ENCODE measurements at places on chromosomes 13 and 19.

GRCh38 chr13:73958657-73959397 is 175.4 kb downstream of the KLF12 start:
- no peak for DNase-seq

DNA sequence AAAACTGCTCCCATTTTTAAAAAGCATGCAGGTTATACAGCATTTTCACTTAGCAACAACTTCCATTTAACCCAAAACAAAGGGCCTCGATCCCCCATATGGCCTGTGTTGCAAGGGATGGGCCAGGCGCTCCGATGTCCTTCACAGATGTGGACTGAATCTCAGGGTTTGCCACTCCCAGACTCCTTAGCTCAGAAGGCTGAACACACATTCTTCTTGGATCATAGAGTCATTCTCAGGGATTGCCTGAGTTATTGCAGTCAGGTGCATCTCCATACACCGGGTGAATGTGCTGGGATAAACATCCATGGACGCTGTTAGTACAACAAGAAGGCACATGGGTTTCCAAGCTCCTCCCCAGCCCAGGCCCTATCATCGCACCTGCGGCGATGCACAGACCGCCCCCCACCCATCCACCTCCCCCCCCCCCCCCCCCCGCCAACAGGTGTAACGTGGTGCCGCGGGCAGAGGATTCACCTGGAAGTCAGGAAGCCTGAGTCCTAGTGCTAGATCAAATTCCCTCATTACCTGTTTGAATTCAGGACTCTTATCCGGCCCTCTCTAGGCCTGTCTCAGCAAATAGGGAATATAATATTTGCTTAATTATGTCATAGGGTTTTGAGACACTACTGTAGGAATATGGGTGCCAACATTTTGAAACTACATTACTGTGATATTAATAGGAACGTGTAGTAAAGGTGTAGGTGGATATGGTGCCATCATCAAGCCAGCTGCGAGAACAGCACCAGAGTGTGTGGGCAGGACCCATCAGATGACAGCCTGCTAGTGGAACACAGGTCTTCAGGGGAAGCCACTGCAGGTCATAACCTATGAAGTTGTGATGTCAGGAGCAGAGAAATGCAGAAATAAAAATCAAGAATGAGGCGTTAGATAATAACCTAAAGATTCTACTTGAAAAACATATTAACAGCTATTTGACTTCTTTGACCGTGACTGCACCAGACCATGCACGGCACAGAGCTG is 110.9 kb downstream of the SACS start:
- DNase-seq: no peak

DNA sequence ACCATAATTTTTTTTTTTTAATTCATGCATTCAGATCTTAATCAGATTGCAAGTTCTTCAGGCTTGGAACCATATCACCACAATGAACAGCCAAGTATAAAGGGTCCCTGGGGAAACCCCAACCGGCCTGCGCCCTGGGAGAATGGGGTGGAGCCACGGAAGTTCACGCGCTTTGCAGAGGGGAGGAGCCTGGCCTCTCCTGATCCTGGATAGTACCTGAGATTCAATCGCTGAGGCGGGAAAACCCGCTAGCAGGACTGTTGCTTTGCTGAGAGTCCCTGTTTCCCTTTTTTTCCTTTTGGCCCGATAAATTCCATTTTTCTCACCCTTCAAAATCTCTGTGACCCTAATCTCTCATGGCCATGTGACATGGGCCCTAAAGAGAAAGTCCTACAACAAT is 385.1 kb downstream of the IRS2 start:
- DNase-seq: no peak

GRCh38 chr13:37106642-37107041 is 1.2 kb upstream of the CSNK1A1L start:
- no peak for DNase-seq

- DNase-seq: no peak
Observed at GRCh38 chr19:55913643-55914268, 18.4 kb downstream of the NLRP13 start.

- DNase-seq: no peak
Observed at GRCh38 chr13:110743687-110744086, 30.2 kb downstream of the ING1 start.

DNA sequence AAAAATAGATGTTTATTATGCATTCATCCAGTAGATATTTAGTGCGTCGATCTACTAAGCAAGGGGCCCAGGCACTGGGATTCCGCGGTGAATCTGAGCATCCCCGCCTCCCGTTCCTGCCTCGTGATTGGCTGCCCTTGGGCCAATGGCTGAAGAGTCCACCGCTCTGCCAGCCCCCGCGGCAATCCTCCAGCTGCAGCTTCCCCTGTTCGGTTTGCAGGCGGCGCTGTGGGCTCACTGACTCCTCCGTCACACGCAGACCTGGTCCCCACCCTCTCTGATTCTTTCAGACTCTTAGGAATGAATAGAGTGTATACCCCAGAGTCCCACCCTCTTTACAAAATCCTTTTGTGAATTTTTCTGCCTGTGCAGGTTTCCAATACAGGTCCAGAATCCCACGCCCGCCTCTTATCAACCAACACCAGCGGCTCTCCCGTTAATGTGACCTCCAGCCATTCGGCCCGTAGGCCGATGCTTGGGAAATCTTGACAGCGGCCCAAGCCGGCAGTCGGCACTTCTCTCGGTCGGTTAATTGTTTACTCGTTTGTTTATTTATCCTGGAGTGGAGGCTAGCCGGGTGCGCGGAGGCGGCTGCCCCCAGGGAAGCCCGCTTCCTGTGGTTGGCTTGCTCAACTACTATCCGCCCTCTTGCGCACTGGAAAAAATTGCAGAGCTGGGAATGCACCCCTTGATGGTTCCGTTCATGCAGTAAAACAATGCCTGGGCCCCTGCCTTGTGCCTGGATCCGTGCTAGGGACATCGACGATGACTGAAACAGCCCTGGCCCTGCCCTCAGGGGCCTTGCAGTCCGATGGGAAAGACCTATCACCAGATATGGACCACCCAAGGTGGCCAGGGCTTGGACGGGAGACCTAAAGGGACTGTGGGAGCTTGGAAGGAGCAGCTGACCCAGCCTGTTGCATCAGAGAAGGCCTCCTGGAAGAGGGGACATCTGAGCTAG is 4.5 kb upstream of the ARHGAP35 start:
- peak; percentile 89 for DNase-seq

GRCh38 chr13:91347996-91348905 is 764 bp downstream of the MIR17HG start:
- peak; percentile 54 for DNase-seq

Data from effector CD4-positive, alpha-beta T cell (primary cell).